ENCODE measurements at places on chromosomes 7 and 10.

GRCh38 chr7:85019778-85020177 lies 167.1 kb downstream of the SEMA3D start:
- DNase-seq, result no peak

GRCh38 chr7:70559815-70560214 lies 572.1 kb upstream of the GALNT17 start:
- no peak for DNase-seq

DNA sequence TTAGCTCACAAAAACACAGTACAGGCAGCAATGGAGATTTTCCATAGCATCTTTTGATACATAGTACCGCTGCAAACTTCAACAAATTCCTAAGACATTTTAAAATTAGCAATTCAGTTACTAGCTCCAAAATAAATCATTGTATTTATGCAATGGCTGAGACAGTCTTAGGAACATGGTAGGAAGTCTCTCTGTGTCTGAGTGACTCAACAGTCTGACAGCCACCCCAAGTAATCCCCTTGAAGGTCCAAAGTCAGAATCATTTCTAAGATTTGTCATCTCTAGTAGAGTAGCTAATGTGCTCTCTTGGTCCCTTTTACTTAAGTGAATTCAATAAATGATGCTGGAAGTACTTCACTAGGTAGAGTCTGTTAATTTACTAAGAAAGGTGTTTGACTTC lies 93.8 kb upstream of the NOBOX start:
- DNase-seq, result no peak

DNA sequence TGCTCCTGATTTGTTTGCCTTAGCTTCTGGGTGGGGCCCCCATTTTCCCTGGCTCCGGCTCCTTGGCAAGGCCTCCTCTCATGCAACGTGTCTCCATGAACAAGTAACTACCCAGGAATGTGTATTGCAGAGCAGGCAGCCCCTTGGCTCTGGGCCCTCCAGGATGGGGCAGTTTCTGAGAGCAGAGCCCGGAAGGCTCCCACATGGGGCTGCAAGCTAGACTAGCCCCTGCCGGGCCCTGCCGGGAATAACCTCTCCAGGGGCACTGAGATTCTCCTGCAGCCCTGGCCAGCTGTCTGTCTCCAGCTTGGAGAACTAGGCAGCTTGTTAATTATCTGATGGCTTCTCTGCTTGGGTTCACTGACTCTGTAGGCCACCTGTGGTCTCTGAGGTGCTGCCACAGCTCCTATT lies 184.0 kb upstream of the INHBA start:
- no peak for DNase-seq

DNA sequence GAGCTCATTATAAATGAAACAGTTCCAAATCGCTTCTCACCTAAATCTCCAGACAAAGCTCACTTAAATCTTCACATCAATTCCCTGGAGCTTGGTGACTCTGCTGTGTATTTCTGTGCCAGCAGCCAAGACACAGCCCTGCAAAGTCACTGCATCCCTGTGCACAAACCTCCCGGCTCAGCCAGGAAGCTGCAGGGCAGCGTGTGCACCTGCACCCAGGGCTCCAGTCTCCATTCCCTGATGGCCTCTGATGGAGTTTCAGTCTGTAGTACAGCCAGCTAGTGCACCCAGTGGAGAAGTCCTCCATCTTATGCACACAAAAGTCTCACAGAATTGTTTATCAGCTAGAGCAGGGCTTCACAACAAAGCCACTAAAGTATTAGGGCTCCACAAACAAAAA lies 51.1 kb upstream of the PRSS58 start:
- DNase-seq, result no peak

DNA sequence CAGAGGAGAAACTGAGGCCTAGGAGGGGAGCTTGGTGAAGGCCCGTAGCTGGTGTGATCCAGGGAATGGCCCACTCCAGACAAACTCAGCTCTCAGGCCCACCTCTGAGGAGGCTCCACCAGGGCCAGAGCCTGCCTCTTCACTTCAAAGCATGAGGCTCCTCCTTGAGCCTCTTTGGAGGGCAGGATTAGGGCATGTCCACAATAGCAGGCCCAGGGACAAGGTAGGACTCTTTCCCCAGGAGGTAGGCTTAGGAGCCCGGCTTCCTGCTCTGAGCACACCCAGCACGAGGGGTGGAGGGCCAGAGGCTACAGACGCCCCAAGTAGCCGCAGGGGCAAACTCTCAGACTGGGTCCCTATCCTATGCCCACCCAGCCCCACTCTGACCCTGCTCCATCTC lies 164.6 kb upstream of the ZMIZ1 start:
- no peak for DNase-seq

DNA sequence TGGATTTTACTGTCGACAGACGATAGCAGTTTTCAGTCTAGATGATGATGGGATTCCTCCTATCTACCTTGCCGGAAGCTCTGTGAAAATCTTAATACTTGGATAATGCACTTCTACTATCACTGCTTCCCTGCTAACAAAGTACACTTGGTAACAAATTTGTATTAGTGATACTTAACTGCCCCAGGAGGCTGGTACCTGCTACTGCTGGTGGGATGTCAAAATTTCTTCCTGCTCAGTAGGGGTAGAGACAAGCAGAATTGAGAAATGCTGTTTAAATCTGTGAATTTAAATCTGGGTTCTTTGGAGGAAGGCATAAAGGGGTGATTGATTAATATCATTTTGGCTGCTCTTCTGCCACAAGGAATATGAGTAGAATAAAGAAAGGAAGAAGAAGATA lies 99.8 kb upstream of the STRIP2 start:
- no peak for DNase-seq

- DNase-seq, result no peak
Measured at GRCh38 chr7:86995052-86995725, 64.3 kb downstream of the ELAPOR2 start.

GRCh38 chr10:125683821-125684220 lies 858 bp upstream of the TEX36 start:
- DNase-seq, result no peak

DNA sequence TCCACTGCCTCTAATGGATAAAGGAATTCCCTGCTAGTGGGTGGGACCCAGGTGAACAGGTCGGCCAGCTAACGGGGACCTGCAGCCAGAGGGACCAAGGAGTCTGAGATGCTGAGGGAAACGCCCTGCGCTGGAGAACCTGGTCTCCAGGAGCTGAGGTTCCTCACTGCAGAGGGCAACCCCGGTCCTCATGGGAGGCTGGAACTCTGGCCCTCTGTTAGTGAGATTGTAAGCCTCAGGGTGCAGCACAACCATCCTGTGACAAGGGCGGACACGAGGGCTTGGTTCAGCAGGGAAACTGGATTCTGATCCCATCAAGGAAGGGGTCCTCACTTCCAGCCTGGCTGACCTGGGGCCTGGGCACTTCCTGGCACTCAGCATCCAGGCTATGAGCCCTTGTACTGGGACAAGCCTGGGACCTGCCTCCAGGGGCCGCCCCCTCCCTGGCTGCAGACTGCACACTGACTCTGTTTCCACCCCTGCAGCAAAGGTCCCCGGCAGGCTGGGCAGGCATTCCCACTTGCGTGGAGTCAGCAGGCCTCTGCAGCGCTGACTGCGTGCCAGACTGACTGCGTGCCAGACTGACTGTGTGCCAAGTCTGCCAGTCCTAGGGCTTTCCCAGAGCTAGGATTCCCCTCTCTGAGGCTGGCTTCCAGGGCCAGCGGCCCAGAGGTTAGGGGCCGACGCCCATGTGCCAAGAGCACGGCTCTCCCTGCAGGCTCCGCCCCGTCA lies 143.2 kb downstream of the MAPK8 start:
- no peak for DNase-seq

GRCh38 chr7:74101061-74101681 lies 17.6 kb downstream of the LIMK1 start:
- no peak for DNase-seq

- no peak for DNase-seq
Measured at GRCh38 chr7:44617225-44617890, 10.9 kb downstream of the OGDH start.

DNA sequence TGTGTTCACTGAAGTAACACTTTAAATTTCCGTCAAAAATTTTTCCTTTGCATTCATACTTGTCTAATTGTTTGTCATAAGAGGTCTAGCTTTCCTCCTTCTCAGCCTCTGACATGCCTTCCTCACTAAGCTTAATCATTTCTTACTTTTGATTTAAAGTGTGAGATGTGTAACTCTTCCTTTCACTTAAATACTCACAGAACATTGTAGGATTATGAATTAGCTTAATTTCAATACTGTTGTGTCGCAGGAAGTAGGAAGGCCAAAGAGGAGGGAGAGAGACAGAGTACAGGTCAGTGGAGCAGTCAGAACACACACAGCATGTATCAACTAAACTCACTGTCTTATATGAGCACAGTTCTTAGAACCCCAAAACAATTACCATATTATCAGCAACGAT lies 99.0 kb downstream of the SRPK2 start:
- DNase-seq, result no peak

DNA sequence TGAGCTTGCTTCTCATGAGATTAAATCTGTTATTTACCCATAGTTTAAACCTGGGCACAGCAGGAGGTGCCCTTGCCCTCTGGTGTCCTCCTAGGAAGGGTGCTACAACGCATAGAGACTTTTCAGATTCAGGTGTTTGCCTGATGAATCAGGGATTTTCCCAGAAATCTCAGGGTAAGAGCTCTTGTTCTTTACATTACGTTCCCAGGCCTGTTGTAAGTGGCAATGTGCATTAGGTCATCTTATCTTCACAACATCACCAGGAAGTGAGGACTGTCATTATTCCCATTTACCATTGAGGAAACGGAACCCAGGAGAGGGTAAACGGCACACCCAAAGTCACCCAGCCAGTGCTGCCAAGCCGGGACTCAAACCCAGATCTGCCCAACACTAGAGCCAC lies 73.0 kb downstream of the NHLRC2 start:
- DNase-seq, result no peak

GRCh38 chr7:47601119-47601880 lies 19.4 kb upstream of the TNS3 start:
- DNase-seq, result no peak

DNA sequence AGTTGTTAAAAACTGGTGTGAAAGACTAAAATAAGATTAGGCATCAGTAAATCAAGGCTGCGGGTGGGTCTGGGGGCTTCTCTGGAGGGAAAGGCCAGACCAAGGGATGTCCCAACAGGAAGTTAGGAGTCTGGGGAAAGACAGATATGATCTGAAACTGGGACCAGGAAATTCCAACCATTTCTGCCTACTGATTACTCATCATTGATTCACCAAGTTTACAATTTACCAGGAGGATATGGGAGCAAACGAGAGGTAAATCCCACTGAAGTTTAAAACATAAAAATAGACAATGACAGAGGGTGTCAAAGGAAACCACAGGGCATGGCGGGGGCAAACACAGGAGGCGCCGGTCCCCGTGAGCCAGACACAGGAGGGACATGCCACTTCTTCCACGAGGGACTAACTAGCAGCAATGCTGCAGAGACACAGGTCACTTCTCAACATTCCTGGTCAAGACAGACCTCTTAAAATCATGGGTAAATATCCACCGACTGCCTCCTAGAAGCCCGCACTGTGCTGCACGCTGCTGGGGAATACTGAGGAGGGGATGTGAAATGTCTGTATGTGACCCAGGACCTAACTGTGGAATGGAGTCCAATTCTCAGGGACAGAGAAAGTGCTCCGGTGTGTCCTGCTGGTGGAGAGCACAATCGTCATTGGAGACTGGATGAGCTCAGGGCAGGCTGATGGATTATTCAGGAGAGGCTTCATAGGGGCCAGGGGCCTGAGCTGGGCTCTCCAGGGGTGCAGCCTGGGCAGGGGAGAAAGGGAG lies 153.4 kb upstream of the KLF14 start:
- no peak for DNase-seq

DNA sequence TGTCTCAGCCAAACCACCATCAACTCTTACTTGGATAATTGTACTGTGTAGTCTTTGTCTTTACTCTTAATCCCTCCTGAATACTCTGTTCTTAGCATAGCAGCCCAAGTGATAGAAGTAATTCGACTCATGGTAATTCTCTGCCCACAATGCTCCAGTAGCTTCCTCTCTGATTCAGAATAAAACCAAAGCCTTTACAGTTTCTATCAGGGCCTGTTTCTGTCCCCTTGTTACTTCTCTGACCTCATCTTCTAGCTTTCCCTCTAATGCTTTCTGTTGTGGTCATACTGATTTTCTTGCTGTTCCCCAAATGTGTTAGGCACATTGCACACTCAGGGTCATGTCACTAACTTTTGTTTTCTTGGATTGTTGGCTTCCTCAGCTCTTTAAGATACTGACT lies 8.0 kb downstream of the ZNF518A start:
- no peak for DNase-seq

DNA sequence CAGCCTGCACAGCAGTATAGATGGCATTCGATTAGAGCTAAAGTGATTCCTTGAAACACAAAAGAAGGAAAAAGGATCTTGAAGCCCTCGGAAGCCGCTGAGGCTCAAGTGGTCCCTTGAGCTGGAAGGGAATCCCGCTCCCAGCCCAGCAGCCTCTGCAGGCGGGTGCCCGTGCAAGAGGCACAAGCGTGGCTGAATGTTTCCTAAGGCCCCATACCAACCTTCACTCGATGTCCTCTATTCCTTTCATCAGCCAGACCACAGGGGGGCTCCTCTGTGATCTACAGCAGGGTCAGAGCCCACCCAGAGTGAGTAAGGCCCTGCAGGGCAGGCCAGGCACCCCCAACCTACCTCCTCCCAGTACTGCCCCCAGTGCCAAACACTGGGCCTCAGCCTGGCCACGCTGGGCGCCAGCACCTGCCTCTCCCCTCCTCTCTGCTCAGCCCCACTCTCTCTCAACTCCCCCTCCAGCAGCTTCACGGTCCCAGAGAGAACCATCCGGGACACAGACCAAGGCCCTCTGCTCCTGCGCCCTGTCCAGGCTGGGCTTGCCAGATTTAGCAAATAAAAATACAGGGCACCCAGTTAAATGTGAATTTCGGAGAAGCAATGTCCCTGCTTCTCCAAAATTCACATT lies 30.5 kb downstream of the EBF3 start:
- no peak for DNase-seq

GRCh38 chr10:90798482-90798881 lies 59.4 kb downstream of the HTR7 start:
- no peak for DNase-seq

- DNase-seq, result no peak
Measured at GRCh38 chr7:127353897-127354296, 38.6 kb downstream of the ZNF800 start.

DNA sequence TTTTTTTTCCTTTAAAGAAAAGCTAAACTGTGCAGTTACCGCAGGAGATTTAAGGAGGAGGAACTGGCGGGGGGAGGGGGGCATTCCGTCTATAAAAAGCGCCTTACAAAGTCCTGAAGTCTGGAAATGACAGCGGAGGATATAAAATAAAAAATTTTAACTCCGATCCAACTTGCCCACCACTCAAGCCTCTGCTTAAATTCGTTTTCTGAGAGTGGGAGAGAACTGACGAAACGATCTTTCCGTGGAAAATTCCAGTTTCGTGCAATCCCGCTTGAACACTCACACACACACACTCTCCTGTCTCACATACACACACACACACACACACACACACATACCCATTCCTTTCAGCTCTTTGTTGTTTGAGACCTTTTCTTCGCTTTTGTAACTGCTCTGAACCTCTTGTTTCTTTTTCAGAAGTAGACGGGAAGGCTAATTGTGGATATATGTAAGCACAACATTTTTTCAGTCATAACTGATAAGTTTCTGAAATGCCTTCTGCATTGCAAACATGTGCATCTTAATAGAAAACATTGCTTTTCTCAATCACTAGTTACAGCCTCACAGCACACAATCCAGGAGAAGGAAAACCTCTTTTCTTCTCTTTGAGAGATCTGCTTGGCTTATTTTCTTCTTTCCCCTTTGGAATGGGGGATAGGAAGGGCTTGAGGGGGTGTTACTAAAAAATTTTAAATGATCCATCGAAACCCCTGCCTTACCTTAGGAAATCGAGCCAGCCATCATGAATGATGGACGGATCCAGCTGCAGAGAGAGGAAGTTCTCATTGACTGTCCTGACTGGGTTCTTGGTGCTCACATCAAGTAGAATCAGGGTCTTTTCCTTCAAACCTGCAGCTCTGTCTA lies 628 bp downstream of the HPSE2 start:
- no peak for DNase-seq

All from stimulated activated CD4-positive, alpha-beta T cell treated with anti-CD3 and anti-CD28 coated beads, Interleukin-1b, Interleukin-23, amount 100 ng/mL, for 1 hour (primary cell).